ENCODE measurements at places on chromosomes 5 and 9.

- no peak for DNase-seq
Measured at GRCh38 chr5:83724935-83725334, 4.3 kb upstream of the HAPLN1 start.

GRCh38 chr5:61450493-61451279 is 118.6 kb downstream of the ZSWIM6 start:
- DNase-seq, result no peak

DNA sequence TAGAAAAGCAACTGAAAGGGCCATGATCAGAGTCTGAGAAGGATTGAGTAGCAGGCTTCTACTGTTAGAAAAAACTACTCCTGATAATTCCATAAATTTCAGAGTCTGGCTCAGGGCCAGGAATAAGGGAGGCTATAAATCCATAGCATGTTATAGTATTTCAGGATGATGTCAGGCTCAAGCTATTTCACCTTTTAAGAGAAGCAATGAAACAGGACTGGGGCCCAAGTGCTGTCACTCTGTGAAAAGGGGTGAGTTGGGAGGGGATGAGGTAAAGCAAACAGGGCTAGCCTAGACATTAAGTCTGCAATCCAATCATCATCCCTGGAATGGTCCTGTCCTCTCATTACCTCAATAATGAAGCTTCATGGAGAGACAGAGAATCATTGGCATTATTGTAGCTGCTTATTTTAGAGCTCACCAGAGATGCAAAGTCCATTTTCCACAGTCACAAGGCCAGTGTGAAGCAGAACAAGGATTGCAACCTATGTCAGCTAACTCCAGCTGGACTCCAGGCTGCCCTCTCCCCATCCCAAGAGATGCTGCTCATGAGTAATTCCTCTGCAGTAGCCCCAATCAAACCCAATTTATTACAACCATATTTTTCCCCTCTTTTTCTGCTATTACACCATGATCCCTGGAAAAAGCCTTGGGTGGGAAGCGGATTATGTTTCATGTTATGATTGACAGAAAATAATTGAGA is 56.0 kb downstream of the PAPPA start:
- no peak for DNase-seq

- DNase-seq, result no peak
Measured at GRCh38 chr5:151345808-151346478, 1.4 kb downstream of the SLC36A2 start.

DNA sequence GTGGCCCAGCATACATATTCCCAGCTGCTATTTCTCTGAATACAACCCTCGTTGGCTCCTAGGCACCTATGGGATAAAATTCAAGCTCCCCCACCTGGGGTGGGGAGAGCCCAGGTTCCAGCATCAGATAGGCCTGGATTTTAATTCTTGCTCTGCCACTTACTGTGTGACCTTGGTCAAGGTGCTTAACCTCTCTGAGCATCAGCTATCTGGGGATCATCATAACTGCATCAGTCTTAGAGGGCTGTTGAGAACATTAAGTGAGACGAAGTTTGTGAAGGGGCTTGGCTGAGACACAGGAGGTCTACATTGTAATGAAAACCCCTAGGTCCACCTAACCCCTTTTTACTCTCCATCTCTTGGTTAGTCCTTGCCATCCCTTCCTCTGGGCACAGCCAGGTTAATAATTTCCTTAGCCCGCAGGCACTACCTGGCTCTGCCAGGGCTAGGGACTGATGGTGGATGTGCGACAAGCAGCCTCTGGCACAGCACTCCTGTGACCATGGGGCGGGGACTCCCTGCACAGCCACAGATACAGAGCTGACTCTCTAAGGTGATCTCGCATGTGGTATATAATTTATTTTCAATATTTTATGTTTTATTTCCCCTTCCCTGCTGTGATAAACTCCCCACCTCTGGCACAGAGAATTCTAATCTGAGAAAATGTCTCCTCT is 68.7 kb downstream of the CRB2 start:
- DNase-seq, result no peak

- DNase-seq, result no peak
Measured at GRCh38 chr5:112552791-112553190, 133.7 kb upstream of the EPB41L4A start.

DNA sequence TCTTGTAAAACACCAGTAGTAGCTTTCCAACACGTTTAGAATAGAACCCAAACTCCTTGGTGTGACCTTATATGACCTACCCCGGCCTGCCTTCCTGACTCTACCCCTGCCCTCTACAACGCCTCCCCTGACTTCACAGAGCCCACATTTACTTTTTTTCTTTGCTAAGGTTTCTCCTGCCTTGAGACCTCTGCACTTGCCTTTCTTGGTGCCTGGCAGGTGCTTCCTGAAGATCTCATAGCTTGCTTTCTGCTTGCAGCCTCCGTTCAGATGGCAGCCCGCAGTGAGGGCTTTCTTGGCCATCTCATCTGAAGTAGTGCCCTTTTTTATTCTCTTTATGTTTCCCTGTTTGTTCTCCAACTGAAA is 24.3 kb downstream of the NUP214 start:
- DNase-seq, result no peak

DNA sequence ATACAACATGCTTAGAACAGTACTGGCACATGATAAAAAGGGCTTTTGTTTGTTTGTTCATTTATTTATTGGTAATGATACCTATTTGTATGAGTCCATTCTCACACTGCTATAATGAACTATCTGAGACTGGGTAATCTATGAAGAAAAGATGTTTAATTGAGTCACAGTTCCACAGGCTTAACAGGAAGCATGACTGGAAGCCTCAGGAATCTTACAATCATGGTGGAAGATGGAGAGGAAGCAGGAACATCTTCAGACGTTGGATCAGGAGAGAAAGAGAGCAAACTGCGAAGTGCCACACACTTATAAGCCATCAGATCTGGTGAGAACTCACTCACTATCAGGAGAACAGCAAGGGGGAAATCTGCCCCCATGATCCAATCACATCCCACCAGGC is 847.7 kb downstream of the CDH18 start:
- no peak for DNase-seq

DNA sequence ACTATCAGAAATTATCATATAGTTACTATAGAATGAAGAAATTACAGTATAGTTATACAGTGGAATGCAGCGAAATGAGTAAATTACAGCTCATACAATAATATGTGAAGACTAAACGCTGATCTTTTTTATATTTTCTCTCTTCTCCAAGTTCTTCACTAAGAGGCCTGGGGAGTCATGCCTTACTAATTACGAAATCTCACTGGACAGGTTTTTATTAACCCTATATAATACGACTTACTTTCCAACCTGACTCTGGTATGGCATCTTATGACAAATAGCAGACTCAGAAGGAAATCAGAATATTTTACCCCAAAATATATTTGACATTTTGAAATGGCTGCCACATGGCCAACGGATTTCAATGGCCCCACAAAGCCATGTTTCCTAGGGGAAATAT is 9.1 kb downstream of the CARNMT1 start:
- no peak for DNase-seq

DNA sequence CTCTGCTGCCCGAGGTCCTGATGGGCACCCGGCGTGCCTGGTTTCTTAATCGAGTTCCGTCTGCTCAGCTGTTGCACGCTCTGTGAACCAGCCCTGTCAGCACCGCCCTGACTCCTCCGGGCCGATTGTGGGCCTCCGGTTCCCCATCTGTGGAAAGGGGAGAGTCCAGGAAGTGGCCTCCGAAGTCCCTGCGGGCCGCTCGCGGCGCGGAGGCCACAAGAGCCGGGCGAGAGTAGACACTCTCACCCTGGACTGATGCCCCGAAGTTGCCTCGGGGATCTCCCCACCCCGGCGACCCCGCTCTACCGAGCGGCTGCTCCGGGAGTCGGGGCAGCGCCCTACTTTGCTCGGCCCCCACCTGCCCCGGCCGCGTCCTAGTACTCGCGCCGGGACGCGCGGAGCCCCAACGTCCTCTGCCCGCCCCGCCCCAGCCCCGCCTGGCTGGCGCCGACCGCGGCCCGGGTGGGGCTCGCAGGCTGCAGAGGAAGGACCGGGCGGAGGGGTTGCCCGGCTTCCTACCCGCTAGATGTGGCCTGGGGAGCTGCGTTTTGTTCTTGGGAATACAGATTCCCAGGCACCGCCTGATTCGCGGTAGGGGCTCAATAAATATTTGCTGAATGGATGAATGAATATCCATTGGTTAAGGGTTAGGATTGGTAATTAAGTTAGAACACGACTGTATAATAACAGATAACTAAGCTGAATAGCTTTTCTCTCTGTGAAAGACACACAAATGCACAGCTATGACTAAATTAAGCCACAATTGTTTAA is 935 bp upstream of the ZNF367 start:
- no peak for DNase-seq

DNA sequence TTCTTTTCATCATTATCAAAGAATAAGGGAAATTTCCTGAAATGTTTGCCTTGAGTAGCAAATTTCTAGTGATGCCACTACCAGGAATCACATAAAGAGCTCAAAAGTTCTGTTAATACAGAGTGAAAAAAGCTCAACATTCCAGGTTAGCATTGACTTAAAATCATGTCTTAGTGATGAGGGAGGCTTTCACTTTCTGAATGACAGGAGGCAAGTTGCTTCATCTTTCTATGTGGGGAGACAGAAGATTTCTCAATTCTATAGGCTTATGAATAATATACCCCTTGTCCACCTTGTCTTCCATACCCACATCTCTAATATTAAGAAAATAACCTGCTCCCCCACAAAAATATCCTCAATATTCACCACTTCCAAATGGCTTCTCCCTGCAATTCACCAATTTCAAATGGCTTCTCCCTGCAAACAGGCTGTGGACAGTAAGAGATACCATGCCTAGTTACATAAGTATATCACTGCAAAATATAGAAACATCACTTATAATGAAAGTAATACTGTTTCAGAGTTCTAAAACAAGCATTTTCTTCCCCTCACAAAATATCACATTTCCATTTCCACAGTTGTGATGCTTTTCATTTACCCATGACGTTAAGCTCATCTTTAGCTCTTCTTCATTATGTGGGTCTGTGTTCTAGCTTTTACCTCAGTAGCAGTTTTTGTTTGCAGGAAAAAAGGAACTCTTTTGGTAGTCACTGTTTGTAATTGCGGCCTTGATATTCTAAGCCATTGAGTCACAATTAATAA is 2.2 kb upstream of the JAK2 start:
- no peak for DNase-seq

DNA sequence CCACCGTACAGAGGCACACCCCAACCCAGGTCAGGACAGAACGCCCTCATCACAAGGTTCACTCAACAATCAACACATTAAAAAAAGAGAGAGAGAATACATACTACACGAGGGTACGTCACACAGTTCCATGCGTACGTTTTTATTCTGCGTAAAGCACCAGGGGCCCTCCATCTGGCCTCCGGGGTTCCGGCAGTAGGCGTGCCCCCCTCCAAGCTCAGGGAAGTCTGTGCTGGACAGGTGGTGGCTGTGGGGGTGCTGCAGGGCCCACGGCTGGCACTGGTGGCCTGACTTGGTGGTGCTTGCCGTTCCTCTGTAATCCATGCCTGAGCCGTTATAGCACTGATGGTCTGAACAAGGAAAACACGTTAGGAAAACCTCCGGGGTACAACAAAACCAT is 219.2 kb downstream of the ROR2 start:
- no peak for DNase-seq

GRCh38 chr5:54013556-54014194 is 296.7 kb downstream of the ARL15 start:
- no peak for DNase-seq

GRCh38 chr9:132268725-132269352 is 85.9 kb downstream of the SETX start:
- DNase-seq, result peak; percentile 29

DNA sequence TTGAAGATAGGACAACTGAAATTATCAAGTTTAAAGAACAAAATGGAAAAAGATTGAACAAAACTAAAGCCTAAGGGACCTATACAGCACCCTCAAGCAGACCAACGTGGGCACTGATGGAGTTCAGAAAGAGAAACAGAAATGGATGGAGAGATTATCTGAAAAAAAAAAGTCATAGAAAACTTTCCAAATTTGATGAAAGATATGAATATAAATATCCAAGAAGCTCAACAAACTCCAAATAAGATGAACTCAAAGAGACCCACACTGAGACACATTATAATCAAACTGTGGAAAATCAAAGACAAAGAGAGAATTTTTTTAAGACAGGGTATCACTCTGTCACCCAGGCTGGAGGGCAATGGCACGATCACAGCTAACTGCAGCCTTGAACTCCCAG is 128.6 kb upstream of the PUM3 start:
- no peak for DNase-seq

- no peak for DNase-seq
Measured at GRCh38 chr9:84490206-84490841, 149.8 kb upstream of the SLC28A3 start.

DNA sequence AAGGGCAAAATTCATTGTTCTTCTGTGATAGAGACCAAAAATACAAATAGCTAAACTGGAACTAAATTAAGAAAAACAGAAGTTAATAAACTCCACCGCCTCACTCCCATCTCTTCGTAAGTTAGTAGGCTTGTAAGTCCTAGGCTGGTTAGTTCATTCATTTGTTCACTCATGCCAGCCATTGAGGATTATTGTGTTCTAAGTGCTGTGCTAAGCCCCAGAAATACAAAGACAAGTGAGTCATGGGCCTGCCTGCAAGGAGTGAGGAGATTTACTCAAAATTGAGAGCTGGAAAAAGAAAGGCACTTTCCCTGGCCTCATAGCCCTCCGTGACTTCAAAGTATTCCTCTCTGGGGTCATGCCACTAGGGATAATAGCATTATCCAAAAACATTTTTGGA is 8.5 kb downstream of the DOCK8 start:
- no peak for DNase-seq

GRCh38 chr5:66891184-66891925 is 295.2 kb downstream of the MAST4 start:
- no peak for DNase-seq

GRCh38 chr5:131640043-131640856 is 5.2 kb upstream of the RAPGEF6 start:
- peak; percentile 6 for DNase-seq

- no peak for DNase-seq
Measured at GRCh38 chr5:98954392-98955028, 25.7 kb upstream of the CHD1 start.

GRCh38 chr9:124079176-124079925 is 67.8 kb downstream of the LHX2 start:
- DNase-seq, result no peak

DNA sequence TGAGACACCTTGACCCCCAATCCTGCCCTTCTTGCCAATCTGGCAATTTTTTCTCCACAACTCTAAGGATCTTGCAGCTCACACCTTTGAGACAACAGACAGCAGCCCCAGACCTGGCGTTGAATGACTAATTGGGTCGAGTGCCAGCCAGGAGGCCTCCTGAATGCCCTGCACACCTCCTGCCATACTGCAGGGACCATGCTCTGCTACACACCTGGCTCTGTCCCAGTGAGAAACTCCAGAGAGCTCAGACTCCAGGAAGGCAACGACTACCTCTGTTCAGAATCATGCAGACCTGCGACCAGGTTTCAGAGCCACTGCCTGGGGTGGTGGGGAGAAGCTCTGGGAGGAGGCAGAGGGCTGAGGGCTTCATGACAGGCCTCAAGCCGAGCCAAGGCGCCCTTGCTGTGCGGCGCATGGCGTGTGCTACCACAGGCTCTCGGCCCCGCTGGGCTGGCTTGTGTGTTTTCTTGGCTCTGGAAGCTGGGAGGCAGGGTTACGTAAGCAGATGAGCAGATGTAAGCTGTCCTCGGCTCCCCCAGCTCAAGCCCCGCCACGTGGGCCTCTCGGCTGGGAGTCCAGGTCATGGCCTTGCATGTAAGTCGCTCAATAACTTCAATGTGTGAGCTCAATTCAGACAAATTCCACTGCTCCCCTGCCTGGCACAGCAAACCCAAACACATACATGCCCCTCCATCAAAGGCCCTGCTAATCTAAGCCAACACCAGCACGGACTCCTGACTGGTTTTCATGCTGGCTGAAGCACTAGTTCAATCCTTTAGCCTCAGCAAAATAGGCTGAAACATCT is 27.5 kb downstream of the B4GALT1 start:
- DNase-seq, result no peak

- DNase-seq, result no peak
Measured at GRCh38 chr5:166370928-166371690, 1920.3 kb upstream of the WWC1 start.
